Amniotic stem cell (primary cell): ENCODE measurements at places on chromosomes 1 and 21.

- no peak for DNase-seq
Observed at GRCh38 chr1:153210206-153210605, 7.0 kb downstream of the LELP1 start.

- no peak for DNase-seq
Observed at GRCh38 chr21:37792046-37792445, 124.2 kb downstream of the KCNJ6 start.

DNA sequence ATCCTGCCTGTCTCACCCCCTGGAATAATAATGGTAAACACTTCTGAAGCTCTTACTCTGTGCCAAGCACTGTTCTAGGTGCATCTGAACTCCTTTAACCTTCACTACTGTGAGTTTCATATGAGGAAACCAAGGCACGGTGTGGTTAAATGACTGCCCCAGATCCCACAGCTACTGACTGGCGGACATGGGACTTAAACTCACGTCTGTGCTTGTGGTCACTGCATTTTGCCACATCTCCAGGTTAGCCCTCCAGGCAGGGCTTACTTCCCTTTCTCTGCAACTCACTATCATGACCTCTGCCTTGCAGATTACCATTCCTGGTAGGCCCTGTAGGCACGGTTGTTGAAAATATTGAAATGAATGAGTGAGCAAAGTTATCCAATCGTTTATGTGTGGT is 83.4 kb downstream of the ADSS2 start:
- DNase-seq: no peak

GRCh38 chr21:31255036-31255435 is 89.0 kb downstream of the TIAM1 start:
- DNase-seq: no peak
